C1 segment of cervical spinal cord (tissue), 14 donors: ENCODE measurements at places on chromosomes 3 and 15.

DNA sequence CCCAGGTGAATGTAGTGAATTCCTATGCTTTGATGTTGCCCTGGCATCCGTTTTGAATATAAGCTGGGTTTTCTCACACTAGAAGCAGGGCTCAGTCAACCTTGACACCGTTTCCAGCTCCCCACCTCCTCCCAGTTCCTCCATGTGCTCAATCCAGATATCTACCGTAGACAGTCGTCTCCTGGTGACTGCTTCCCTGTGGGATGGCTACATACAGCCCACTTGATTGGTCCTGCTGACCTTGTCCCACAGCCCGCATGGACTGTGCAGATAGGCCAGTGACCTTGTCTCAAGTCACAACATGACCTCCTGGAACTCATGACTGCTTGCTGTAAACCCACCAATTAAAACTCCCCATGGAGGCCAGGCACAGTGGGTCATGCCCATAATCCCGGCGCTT lies 8.1 kb downstream of the SEMA7A start:
- no peak for DNase-seq

DNA sequence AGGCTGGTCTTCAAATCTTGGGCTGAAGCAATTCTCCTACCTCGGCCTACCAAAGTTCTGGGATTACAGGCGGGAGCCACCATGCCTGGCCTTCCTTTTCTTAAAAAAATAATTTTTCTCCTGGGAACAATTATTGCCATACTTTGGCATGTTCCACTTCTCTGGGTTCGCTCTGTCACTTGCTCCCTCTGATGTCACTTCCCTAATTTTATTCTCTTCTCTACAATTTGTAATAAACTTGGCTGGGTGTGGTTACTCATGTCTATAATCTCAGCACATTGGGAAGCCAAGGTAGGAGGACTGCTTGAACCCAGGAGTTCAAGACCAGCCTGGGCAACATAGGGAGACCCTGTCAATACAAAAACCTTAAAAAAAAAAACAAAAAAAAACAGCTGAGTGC lies 6.1 kb upstream of the IMPDH2 start:
- no peak for DNase-seq

GRCh38 chr3:127568586-127568985 lies 21.9 kb downstream of the TPRA1 start:
- no peak for DNase-seq

GRCh38 chr15:67907184-67907723 lies 67.4 kb upstream of the RNU6-1 start:
- DNase-seq = no peak

- no peak for DNase-seq
Measured at GRCh38 chr3:15667484-15667883, 65.9 kb downstream of the BTD start.

GRCh38 chr15:62726461-62726860 lies 316.1 kb upstream of the TPM1 start:
- no peak for DNase-seq

- DNase-seq = no peak
Measured at GRCh38 chr3:39110041-39110639, 2.7 kb downstream of the TTC21A start.

GRCh38 chr3:61090389-61091169 lies 160.7 kb downstream of the FHIT start:
- DNase-seq = no peak

DNA sequence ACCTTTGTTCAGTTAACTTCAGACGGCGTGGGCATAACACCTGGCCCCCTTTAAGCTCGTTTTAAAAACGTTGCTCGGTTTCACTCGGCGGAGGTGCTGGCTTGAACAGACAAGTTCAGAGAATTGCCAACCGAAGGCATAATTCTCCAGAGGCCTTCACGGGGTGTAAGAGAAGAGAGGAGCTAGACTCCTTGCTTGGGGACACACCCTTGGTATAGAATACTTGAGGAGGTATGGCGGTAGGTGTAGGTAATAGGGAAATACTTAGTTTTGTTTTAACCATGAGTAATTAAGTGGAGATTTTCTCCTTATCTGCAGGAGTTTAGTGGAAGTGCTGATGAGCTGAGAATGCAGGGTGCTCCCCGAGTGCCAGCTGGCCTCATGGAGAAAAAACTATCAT lies 921 bp downstream of the FBXL2 start:
- DNase-seq = no peak

DNA sequence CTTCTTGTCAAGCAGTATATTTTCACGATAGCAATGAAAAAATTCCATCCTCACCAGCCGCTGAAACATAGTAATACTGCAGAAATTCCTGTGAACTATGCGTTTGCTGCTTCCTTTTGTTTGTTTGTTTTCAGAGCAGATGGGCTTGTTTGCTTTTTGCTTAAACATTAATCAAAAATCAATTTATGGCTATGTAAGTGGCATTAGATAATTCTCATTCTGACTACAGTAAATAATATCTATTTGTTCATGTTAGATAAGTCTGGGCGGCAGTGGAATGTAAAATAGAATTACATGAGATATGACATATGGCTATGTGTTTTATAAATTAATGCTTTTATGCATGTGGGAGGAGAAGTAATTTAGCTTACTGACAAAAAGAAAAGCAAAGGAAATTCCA lies 163.7 kb downstream of the PGPEP1L start:
- no peak for DNase-seq

GRCh38 chr3:114418724-114419543 lies 125.1 kb downstream of the TIGIT start:
- no peak for DNase-seq

DNA sequence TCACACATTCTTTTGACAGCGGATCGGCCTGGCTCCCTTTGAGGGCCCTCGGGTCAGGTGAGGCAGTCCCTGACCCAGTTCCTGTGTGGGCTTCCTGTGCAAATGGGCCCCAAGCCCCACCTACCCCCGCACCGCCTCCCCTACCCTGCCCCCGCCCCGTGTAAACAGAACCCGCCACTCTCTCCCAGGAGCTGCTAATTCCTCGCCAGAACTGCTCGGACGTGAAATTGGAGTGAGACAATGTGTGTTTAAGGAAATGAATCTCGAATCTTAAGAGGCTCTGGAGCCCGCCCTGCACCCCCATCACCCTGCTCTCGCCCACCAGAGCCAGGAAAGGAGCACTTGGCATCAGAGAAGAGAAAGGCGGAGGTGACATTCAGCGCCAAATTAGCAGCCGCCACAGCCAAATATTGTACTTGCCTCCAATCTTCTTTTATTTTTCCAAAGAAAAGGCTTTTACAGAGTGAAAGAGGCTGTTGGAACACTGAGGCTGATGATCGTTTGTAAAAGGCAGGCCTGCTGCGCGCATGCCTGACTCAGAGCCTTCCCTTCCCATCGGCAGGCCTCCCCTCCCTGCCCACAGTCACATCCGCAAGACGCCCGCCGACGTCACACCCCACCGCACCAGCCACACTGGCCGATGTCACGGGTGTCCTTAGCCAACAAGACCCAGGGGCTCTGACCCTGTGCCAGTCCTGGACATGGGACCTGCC lies 53.1 kb downstream of the CACNA2D2 start:
- peak; percentile 30 for DNase-seq

DNA sequence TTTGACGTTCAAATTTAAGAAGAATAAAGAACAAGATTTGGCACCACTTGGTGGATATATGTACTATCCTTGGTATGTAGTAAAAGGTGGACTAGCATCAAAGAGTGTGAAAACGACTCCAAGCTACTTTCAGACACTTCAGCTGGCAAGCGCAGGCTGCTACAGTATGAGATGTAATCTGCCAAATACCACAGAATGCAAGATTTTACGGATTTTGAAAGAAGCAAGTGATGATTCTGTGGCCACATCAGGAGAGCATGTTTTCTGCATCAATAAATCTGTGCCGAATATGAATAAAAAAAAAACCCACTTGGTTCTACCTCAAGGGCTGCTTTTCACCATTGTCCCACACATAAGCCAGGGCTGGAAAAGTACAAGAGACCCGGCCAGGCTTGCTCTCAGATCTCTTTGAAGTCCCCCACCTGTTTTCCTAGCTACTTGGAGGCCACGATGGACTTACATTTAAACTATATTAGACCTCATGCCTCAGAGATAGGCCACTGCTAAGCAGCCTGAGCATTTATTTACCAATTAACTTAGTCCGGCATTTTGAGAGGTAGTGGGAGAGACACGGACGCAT lies 37.4 kb downstream of the MYO1E start:
- no peak for DNase-seq

GRCh38 chr3:129238945-129239705 lies 10.3 kb upstream of the COPG1 start:
- DNase-seq = no peak

GRCh38 chr15:55869660-55870059 lies 123.8 kb downstream of the NEDD4 start:
- no peak for DNase-seq

DNA sequence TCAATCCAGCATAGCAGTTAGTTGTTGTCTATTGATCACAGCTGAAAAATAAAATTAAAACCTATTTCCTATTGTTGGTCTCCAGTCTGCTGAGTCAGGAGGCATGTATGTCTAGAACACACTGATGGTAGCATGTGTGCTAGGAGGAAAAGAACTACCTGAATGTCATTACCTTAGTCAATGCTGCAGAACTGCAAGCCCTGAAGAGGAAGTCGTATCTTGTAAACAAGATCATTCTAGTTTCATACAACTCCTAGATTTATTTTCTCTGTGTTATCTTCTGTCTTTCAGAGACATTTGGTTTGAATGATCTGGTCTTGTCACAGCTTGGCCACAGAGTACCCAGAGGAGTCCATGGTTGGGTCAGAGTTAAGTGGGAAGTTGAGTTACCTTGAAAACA lies 110.0 kb upstream of the MRPL3 start:
- DNase-seq = no peak

DNA sequence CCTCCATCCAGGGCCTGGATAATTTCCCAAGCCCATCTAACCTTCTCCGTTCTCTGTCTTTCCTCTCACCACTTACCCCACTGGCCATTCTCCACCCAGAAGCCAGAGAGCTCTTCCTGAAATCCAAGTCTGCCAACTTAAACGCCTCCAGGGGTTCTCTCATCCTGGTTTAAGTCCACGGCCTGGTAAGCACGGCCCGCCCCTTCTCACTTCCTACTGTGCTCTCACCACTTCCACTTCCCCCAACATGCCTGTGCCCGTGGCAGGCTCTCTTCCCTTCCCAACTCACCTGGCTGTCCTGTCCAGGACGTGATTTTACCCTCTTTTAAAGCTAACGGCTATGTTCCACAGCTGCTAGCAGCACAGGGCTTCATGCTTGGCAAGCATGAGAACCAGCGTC lies 1.7 kb upstream of the CX3CR1 start:
- no peak for DNase-seq

GRCh38 chr3:4270720-4271119 lies 32.4 kb upstream of the SETMAR start:
- DNase-seq = no peak

DNA sequence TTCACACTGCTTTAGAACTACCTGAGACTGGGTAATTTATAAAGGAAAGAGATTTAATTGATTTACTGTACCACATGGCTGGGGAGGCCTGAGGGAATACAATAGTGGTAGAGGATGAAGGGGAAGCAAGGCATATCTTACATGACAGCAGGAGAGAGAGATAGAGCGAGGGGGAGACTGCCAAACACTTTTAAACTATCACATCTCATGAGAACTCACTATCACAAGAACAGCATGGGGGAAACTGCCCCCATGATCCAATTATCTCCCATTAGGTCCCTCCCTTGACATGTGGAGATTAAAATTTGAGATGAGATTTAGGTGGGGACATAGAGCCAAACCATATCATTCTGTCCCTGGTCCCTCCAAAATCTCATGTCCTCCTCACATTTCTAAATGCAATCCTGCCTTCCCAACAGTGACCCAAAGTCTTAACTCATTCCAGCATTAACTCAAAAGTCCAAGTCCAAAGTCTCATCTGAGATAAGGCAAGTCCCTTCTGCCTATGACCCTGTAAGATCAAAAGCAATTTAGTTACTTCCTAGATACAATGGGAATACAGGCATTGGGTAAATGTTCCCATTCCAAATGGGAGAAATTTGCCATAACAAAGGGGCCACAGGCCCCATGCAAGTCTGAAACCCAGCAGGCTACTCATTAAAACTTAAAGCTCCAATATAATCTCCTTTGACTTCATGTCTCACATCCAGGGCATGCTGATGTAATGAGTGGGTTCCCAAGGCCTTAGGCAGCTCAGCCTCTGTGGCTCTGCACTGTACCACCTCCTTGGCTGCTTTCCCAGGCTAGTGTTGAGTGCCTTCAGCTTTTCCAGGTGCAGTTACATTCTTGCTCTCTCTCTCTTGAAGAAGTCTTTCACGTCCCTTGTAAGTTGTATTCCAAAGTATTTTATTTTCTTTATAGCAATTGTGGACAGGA lies 481.7 kb upstream of the TGFBR2 start:
- DNase-seq = no peak

- DNase-seq = no peak
Measured at GRCh38 chr15:63943829-63944680, 102.2 kb downstream of the DAPK2 start.

DNA sequence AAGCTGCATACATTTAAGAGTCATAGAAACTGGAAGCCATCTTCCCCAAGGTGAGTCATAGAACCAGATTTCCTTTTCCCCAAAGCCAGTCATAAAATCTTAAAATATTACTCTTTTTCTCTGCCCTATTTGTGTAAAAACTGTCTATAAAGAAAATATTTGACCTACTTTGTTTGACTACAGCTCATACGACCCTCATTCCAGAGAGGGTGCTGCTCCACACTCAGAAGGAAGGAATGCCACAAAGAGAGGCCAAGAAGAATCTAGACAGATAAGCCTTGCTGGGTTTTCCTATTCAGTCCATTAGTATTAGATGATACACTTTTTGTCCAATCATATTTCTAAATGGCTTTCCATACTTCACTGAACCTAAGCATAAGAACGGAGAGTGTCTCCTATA lies 671.6 kb upstream of the SGO1 start:
- no peak for DNase-seq

DNA sequence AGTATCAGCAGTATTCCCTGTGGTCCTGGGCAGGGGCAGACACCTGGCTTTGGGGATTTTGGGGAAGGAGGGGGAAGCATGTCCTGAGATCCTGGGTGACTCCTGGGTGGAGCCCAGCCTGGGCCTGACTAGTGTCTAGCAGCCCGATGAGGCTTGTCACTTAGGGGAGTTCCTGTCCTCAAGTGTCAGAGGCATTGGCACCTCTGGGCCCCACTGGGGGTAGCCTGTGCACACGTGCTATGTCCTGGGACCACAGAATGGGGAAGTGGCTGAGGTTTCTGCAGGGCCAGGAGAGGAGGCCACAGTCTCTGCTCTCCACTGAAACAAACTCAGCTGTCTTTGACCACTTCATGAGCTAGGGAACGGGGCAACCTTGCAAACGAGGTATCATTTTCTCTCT lies 31.5 kb upstream of the ADCY5 start:
- no peak for DNase-seq

- no peak for DNase-seq
Measured at GRCh38 chr3:71130471-71131374, 452.8 kb downstream of the FOXP1 start.

DNA sequence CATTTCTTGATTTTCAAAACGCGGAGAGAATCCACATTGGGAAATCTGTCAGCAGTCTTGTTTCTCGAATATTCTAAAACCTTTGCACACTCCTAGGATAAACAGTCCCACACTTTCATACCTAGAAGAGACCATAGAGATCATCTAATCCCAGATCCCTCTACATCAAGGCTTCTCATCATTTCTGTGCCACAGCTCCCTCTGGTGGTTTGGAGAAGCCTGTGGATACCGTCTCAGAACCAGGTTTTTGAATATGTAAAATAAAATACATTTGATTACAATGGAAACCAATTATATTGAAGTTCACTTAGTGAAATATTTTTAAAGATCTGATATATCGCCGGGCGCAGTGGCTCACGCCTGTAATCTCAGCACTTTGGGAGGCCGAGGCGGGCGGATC lies 211.9 kb upstream of the GOLGA6L4 start:
- no peak for DNase-seq

GRCh38 chr3:149812165-149812605 lies 830 bp upstream of the RNF13 start:
- peak; percentile 57 for DNase-seq
